GM12878 (cell line): ENCODE measurements at places on chromosomes 6 and 20.
A peak's percentile ranks its signal among the peaks of the same experiment; 100 is the strongest.

DNA sequence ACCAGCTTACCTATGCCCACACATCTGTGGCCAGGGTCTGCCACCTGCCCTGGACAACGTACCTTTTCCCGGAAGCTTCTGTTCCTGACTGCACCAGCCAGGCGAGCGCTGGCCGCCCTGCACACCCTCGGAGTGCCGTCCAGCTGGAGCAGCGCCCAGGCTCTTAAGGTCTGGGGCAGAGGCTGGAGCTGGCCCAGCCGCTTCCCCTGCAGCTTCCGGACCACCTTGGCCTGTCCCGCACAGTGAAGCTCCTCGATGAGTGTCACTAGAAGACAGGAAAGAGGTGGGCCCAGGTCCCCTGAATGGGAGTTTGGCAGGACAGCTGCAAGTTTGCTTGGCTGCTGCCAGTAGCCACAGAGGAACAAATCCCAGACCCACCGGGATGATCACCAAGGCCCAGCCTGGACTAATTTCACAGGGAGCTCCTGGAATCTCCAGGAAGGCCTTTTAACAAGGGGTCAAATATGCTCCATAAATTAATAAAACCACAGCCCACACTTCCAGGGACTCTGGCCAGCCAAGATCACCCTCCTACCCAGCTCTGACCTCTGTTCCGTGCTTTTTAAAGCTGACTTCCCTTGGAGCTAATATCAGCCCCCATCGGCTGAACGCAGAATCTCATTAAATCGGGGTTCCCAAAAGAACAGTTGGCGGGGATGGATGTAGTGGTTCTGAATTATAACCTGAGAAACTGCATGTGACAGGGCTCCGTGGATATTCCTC, 82.3 kb downstream of the PTPN1 start:
- DNase-seq = no peak

DNA sequence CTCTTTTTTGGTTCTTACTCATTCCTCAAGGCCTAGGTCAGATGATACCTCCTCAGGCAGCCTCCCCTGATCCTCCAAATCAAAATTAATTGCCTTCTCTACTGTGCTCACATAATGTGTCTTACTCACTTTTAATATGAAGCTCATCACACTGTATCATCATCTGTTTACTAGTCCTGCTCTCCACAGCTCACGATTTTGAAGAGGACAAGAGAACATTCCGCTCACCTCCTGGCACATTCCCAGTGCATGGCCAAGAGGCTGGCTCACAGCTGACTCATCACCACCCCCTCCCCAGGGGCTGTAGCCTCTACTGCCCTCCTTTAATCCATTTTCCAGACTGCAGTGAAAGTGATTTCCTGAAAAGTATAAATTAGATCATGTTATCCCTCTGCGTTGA, 133.1 kb downstream of the ALDH8A1 start:
- DNase-seq = no peak

- no peak for DNase-seq
These were observed 35.4 kb downstream of the GCNT2 start for GRCh38 chr6:10556589-10556988.

GRCh38 chr6:31079656-31080261, 32.6 kb downstream of the C6orf15 start:
- no peak for DNase-seq

DNA sequence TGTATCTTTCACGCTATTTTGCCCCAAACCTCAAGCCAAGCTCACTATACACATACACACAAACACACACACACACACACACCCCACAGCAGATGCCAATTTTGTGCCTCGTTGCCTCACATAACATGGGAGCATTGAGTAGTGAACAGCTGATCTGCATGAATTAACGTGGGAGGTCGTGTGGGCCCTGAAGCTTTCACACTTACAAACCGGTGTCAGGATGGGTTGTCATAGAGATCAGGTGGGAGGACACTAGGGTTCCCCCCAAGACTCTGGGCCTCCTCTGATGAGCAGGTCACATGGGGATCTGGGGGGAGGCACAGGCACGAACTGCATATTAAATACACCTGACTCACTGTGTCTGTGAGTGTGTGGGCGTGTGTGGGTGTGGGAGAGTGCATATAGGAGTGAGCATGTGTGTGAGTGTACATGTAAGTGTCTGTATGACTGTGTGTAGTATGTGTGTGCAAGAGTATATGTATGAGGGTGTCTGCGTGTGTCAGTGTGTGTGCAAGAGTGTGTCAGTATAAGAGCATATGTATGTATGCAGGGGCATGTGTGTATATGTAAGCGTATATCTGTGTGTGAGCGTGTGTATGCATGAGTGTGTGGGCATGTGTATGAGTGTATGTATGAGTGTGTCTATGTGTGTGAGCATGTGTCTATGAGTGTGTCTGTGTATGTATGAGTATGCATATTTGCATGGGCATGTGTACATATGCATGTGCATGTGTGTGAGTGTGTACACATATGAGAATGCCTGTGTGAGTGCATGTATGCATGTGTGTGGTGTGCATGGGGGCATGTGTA, 370.4 kb downstream of the PREX1 start:
- no peak for DNase-seq

DNA sequence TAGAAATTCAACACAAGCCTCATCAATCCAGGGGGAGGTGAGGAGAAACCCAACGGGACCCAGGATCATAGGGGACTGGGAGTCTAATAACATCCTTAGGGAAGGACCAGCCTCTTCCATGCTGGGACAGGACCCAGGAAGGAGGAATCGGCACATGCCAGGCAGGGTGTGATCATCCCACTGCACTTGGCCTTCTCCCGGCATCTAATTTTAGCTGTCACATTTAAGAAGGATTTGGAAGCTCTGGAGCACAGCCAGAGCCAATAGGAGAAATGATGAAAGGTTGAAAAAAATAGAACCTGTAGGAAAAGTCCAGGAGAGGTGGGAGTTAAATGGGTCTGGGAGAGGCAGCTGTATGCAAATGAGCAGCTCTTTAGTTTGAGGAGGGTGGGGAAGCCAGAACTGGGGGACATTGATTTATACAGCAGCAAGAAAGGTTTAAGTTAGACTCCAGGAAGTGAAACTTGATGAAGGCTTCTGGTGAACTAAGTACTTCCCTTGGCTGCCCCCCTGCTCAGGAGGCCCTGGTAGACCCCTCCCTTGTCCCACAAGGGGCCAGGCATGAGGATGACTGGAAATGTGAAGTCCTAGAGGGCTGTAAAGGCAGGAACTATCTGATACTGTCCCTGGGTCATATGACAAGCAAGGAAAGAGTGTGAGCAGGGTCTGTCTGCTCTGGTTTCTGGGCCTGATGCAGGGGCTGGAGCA, 260.3 kb downstream of the LRFN2 start:
- no peak for DNase-seq

- no peak for DNase-seq
These were observed 779.6 kb downstream of the MAFB start for GRCh38 chr20:39909447-39909846.

- DNase-seq = no peak
These were observed 54.2 kb upstream of the OPRM1 start for GRCh38 chr6:153984811-153985210.

GRCh38 chr20:62238569-62239277, 402 bp downstream of the OSBPL2 start:
- DNase-seq = no peak

GRCh38 chr6:100506651-100507050, 41.9 kb upstream of the SIM1 start:
- no peak for DNase-seq

DNA sequence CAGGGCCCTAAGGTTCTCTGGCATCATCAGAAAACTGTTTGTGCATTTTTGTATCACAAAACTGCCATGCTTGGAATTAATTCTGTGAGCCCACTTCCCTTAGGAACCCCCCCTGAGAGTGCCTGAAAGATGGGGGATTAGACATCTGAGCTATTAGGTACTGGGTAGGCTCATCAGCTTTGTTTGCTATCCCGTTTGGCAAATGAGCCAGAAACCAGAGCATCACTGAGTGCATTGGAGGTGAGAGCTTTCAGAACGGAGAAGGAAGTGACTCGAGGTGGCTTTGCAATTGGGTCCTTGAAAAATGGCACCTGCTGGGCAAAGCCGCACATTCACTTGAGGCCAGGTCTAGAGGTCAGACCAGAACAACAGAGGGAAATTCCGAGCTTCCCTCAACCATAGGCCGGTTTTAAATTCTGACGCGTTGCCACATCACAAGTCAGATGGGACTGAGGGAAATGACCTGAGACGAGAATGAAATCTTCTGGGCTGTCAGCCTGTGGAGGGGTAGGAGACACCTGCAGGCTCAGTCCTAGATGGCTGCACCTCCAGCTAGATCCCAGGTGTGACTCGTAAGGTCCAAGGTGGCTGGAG, 8.4 kb upstream of the GLP1R start:
- DNase-seq = peak; percentile 19

DNA sequence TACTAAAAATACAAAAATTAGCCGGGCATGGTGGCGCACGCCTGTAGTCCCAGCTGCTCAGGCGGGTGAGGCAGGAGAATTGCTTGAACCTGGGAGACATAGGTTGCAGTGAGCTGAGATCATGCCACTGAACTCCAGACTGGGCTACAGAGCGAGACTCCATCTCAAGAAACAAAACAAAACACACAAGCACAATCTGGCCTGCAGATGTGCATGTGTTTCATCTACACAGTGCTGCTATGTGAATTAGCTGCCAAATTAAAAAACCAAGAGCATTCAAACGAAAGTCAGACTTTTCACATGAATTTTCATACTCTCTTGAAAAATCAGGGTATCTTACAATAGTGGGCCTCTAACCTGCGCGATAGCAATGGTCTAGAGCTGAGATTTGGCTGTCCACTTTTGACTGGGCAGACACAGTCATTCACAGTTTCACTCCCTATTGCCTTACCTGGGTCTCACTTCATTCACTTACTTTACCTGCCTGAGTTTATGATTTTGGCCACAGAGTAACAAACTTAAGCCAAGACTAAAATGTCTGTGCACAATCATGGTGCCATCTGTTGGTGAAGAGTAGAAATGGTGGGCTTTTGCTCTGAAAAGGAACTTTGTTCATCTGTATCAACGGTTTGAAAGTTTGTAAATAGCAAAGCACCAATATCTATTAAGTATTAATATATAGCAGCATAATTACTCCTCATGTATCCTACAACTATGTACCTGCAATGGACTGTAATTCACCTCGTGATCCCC, 138.5 kb upstream of the UST start:
- no peak for DNase-seq

GRCh38 chr6:139868576-139868975, 494.1 kb upstream of the CITED2 start:
- no peak for DNase-seq

DNA sequence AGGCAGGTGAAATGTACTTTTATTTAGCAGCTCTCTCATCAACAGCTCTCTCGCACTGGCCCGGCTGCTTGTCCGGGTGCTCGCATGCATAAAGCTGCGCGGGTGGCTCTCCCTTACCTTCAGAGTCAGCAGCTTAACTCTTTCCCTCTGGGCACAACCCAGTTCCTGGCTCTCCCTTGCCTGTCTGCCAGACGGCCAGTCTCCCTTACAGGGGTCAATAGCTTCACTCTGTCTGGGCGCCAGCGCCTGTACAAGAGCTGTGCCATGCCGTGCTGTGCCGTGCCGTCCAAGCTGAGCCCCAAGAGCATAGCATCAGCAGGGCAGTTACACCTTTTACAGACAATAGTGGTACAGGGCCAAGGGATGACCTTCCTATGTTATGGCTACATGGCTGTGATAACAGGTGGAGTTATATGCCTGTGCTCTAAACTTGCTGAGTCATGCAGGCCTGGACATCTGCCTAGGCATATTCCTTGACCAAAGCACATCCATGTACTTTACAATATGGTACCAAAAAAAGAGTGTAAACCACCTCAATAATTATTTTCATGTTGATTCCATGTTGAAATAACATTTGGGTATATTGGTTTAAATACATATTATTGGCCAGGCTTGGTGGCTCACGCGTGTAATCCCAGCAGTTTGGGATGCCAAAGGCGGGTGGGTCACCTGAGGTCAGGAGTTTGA, 47.9 kb downstream of the BLTP3A start:
- DNase-seq = no peak

GRCh38 chr6:158758451-158758860, 60.7 kb downstream of the EZR start:
- no peak for DNase-seq

- no peak for DNase-seq
These were observed 74.0 kb upstream of the MYL9 start for GRCh38 chr20:36467076-36467999.

DNA sequence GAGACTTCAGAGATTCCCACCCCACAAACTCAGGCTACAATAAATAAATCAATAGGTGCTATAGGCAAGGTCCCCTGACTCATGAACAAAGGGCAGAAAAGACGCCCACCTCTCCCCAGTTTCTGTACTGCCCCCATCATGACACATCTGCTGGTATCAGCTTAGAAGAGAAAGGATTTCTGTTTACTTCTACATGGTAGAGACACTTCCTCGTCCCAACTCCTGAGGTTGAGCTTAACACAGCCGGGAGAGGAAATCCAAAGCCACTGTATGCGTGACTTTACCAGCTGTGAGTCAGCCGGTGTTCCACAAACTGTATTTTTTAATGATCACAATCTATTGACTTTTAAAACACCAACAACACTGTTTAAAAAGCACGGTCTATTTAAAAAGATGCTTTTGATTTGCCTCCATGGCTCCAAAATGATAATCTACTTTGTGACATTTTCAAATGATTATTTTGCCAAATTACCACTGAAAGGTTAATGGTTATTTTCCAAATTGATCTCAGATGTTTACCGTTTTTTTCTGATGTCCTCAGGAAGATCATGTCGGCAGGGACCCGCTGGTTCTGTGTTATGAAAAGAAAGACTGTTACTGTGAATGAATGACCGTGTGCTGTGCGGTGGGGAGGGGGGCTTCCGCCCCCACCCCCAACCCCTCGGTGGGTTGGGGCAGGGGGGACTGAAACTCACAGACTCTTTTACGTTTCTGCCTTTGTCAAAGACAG, 72.5 kb downstream of the ATP9A start:
- no peak for DNase-seq

GRCh38 chr6:158765499-158766068, 53.6 kb downstream of the EZR start:
- DNase-seq = no peak

DNA sequence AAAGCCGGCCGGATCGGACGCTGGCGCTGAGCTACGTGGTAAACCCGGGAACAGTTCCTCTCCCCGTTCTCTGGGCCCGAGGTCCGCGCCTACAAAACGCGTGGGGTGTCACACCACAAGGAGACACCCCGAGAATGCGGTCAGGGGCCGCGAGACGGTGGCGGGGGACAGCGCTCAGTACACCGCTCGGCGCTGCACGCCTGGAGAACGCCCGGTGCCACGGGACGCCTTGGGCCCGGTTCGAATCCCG, 670 bp downstream of the NCOA5 start:
- DNase-seq = no peak

- no peak for DNase-seq
These were observed 61.2 kb downstream of the ZFP64 start for GRCh38 chr20:52130406-52130805.

GRCh38 chr6:112036088-112036637, 17.7 kb upstream of the CCN6 start:
- no peak for DNase-seq
